AG20443 (cell line): ENCODE measurements at places on chromosomes 5 and 9.

DNA sequence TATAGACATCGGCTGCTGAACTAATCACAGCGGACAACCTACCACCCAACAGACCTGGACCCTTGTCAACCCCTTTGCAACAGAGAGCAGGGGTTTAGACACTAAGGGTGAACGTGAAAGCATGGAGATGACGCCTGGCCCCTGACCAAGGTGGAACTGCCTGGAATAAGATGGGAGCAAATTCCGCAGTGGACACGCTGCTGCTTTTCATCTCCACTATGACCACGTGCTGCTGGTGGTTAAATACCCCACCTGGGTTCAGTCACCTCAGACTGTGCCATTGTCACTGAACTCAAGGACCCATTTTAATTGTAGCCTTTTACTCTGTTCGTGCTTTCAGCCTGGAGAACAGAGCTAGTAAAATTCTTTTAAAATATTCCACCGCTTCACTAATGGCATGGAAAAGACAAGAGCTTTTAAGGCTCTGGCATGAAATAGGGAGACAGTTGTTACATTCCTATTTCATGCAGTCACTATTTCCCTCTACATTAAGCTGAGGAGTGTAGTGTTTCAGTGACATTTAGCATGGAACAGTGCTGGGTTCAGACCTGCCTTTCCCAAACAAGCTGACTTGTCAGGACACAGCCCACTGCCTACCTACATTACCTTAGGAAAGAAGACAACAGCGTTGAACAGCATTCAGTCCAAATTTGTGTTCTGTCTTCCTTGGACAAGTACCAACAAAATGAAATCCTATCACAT is 96.8 kb downstream of the ANKRD18B start:
- peak; percentile 68 for DNase-seq

GRCh38 chr5:555058-555623 is 30.9 kb upstream of the SLC9A3 start:
- DNase-seq: no peak

- DNase-seq: no peak
Observed at GRCh38 chr5:172010278-172010677, 3.8 kb upstream of the FBXW11 start.

GRCh38 chr9:3646226-3646625 is 120.4 kb upstream of the RFX3 start:
- no peak for DNase-seq

GRCh38 chr9:127903557-127904475 is 4.4 kb upstream of the ST6GALNAC6 start:
- peak; percentile 36 for DNase-seq

GRCh38 chr9:19552282-19553105 is 143.7 kb downstream of the ACER2 start:
- no peak for DNase-seq

DNA sequence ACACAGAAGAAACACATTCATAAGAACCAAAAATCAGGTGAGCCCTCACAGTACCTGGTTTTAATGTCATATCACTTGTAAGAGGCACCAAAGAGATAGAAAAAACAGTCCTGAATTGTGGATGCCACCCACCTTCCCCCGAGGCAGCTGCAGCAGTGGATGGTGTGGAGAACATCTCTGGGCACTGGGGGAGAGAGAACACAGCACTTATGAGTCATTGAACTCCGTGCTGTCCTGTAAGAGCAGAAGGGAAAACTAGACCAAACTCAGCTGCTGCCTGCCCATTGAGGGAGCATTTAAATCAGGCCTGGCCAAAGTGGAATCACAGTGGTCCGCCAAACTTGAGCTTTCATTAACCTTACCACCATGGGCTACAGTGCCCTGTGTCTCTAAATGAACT is 296.2 kb downstream of the SPATA31D1 start:
- DNase-seq: no peak

- peak; percentile 31 for DNase-seq
Observed at GRCh38 chr5:44332285-44332971, 56.8 kb downstream of the FGF10 start.

GRCh38 chr5:18900644-18901043 is 1087.4 kb downstream of the CDH18 start:
- DNase-seq: no peak

- DNase-seq: no peak
Observed at GRCh38 chr9:8074713-8075286, 275.2 kb upstream of the DMAC1 start.

DNA sequence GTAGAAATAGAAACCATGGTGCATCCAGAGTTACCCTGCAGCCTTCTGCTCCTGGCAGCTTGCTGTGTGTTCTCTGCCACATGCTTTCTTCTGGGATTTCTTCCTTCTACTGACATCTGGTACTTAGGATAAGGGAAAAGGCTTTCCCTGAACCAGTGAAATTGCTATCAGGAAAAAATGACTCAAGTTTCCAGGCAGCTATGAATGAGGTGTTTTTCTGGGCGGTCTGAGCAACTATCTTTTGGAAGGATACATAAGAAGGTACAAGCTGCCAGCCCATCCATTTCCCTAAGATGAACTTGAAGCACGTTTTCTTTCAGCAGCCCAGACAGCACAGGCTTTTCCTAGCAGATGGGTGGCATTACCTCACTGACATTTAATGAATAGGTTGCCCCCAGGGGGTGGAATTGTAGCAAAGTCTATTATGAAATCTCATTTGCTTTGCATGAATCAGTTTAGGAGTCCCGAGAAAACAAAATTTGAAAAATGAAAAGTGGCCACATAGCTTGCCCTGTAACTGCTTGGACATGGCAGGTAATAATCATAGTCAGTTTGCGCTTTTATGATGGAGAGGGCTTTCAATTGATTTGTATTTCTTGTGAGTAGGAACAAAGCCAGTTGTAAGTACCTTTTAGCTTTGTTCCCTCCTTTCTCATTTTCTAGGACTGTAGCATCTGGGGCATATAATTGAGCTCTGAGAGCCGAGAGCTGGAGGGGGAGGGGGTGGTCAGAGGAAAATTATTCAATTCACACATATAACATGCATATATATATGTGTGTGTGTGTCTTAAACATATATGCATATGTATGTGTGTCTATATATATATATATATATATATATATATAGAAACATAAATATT is 108.5 kb downstream of the C9orf152 start:
- DNase-seq: peak; percentile 49

DNA sequence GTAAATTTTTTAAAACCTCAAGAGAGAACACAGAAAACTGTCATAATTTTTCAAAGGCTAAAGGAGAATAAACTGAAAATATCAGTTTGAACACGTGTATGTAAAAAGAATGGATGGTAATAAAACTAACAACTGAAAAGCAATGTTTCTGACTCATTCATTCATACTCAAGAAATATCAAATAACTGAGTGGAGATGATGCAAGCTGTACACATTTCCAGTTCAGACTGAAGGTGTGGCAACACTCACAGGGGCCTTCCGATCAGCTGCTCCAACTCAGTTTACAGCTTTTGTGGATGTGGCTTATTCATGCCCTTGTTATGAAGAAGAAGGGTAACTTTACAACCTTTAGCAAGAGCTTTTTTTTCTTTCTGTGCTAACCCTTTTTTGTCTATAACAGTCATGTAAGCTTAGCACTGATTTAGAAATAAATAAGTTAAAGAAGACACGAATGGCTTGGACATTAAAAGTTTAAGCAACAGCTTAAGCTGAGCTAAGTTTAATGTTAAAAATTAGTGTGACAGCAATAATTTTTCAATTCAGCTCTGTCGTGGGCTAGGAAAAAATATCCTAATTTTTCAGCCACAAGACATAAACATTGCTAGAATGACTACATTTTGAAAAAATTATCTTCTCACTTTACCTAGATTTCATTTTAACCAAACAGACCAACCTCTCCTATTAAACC is 453.5 kb downstream of the RAB3C start:
- peak; percentile 67 for DNase-seq

DNA sequence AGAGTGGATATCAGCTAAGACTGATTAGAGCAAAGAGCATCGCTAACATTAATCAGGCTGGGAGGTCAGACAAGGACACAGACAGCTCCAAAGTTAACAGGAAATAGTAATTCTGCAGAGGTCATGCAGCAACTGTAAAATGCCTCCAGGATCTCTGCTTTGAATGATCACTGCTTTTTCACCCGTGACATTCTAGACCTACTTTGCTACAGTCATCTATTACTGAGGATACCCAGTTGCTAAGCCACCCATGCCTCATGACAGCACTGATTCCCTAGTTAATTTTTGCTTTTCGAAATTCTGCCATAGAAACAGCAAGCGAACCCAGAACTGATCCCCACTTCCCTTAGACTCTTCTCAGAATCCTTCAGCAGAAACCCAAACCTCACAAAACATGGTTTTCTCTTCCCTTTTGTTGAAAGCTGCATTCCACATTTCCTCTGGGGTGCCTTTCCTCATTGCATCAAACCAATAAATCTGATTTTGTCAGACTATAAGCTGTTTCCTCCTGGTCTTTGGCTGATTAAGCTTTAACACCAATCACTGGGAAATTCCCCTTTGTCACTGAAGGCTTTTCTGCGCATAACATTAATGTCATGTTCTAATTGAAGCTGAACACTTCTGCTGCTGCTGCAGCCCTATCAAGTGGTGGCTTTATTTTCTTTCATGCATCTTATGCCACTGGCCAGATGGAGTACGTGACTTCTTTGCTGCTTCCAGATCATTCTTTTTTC is 201.1 kb upstream of the CHD1 start:
- DNase-seq: no peak

GRCh38 chr5:156456857-156457256 is 129.9 kb downstream of the SGCD start:
- no peak for DNase-seq

GRCh38 chr5:156893517-156893916 is 43.4 kb downstream of the PPP1R2B start:
- DNase-seq: no peak

- no peak for DNase-seq
Observed at GRCh38 chr5:25744908-25745307, 1100.1 kb upstream of the CDH10 start.

DNA sequence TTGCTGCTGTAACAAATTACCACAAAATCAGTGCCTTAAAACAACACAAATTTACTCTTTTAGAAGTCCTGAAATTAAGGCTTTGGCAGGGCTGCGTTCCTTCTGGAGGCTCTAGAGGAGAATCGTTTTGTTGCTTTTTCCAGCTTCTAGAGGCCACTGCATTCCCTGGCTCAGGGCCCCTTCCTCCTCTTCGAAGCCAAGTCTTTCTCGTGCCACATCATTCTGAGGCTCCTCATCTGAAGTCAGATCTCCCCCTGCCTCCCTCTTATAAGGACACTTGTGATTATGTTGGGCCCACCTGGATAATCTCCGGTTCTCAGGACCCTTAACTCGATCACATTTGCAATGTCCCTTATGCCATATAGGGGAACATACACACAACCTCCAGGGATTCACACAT is 48.0 kb downstream of the SLC22A5 start:
- no peak for DNase-seq

GRCh38 chr9:21968331-21969010 is 25.7 kb downstream of the CDKN2A start:
- peak; percentile 36 for DNase-seq

- DNase-seq: no peak
Observed at GRCh38 chr5:131265311-131265803, 1.5 kb downstream of the CDC42SE2 start.

DNA sequence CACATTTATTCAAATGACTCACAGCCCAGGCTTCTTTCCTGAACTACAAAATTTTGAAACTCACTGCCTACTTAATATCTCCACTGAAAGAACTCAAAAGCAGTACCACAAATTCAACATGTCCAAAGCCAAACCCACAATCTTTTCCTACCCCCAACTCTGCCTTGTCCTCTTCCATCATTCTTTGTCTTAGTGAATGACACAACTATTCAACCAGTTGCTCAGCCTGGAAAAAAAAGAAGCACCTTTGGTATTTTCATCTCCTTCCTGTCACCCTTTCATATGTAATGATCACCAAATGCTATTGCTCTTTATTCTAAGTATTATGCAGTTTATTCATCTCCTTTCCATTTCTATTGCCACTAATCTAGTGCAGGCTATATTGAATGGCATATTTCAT is 216.3 kb downstream of the TMEM232 start:
- no peak for DNase-seq

DNA sequence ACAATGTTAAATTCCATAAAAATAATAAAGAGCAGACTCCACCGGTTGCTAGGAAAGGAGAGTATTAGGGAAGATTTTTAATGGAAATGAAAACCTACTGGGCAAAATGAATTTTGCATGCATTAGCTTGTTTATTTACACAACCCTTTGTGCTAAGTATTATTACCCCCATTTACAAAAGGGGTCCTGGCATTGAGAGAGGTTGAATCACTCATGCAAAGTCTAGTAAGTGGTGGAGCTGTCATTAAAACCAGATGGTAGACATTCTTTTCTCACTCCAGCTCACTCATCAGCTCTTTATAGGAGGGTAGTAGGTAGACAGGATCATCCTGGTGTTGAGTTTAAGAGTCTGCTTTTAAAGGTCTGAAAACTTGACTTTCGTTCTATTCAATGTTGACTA is 395.1 kb downstream of the PLK2 start:
- peak; percentile 22 for DNase-seq

- DNase-seq: no peak
Observed at GRCh38 chr5:114358329-114358728, 3.5 kb upstream of the KCNN2 start.

DNA sequence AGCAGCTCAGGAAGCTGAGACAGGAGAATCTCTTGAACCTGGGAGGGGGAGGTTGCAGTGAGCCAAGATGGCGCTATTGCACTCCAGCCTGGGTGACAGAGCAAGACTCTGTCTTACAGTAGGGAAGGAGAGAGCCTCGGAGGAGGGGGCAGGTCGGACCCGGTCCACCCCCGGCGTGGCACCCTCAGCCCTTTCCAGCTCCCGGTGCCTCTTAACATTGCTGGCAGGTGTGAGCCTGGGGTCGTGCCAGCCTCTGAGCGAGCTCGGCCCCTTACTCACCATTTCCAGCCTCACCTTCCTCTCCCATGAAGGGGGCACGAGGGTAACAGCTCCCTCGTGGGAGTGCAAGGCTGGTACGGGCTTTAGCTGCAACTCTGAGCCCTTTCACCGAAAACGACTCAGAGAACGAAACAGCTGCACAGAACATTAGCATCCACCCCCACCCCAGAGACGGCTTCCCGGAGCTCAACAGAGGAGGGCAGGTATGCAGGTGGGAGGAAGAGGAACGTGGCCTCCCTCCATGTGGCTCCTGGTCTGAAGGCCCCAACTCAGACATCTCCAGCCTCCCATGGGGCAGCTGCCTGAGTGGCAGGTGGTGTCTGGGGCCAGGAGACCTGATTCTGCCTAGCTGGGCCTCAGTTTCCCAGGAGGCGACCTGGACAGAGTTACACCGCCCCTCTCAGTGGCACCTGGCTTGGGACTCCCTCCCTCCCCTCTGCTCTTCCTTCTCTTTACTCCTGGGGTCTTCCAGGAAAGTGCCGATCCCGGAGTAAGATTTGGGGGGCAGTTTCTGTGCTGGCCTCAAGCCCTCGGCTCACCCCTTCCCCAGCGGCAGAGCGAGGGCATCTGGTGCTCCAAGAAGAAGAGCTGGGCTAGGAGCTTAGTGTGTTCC is 28.5 kb upstream of the ABO start:
- no peak for DNase-seq

GRCh38 chr5:107717816-107718215 is 47.1 kb upstream of the EFNA5 start:
- DNase-seq: no peak

DNA sequence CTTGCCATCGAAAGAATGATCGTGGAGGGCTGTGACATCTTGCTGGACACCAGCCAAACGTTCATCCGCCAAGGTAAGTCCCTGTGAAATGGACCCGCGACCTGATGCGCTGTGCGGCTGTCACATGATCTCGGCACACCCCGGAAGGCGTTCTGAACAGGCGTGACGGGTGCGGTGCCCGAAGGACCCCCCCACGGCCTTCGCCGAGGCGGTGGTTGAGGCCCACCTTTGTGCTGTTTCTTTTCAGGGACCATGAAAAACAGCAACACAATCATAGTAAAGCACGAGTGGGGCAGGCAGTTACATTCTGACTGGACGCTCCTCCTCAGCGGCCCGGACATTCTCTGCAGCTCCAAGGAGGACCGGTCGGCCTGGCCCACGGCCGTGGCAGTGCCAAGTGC is 126.7 kb downstream of the RASGRF2 start:
- no peak for DNase-seq
